ENCODE measurements at places on chromosomes 13 and 19. TPM values are rescaled to one million over a fixed set of nuclear protein-coding genes. Genes with fewer than 3 reads are reported as not detected.

Gene HSD17B14
- 8.6 TPM for total RNA-seq

Gene FUT3
- total RNA-seq, result not detected

Gene SYCN
- not detected for total RNA-seq

Gene MAMSTR
- total RNA-seq, result 3.1 TPM

Gene ZNF816
- total RNA-seq, result 3.0 TPM

Gene PSG1
- 7.2 TPM for total RNA-seq

Gene IL12RB1
- total RNA-seq, result not detected

Gene ICAM4
- total RNA-seq, result 1.0 TPM

Gene ANKRD24
- total RNA-seq, result 0.16 TPM

Gene SIGLECL1
- not detected for total RNA-seq

Gene ZSCAN22
- total RNA-seq, result 2.9 TPM

Gene URAD
- not detected for total RNA-seq

Gene TJP3
- total RNA-seq, result not detected

Gene TMEM190
- 1.5 TPM for total RNA-seq

Gene C1QTNF9
- not detected for total RNA-seq

Gene SOX21
- total RNA-seq, result not detected

Gene LMTK3
- 0.97 TPM for total RNA-seq

Gene MATK
- total RNA-seq, result not detected

Gene RAB20
- 0.74 TPM for total RNA-seq

Gene NCAN
- not detected for total RNA-seq

Gene KCNJ14
- 0.74 TPM for total RNA-seq

Gene PROZ
- not detected for total RNA-seq

Gene P2RY11
- 7.1 TPM for total RNA-seq

Gene ZNF575
- 1.9 TPM for total RNA-seq

Gene ZNF98
- total RNA-seq, result not detected
